ENCODE measurements at places on chromosomes 3 and 15. TPM values are rescaled to one million over a fixed set of nuclear protein-coding genes. Genes with fewer than 3 reads are reported as not detected.

Gene NIPA2
- 81.7 TPM for total RNA-seq

DNA sequence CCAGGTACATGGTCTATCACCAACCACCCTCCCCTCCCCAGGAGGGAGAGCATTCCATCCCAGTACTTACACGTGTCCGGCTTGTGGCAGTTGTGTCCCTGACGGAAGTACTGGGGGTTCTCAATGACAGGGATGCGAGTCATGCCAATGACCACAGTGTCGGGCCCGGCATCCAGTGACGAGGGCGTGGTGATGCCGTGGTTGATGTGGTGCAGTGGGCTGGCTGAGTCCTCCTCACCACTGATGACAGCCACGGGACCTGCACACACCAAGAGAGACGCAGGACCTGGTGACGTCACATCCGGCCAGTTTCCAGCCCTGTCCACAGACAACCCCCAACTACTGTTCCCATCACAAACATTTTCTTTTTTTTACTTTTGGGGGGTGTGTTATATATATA, 223.8 kb downstream of the NTRK3 start:
- no peak for DNase-seq
- no peaks in the 10 kb centered on the region for H3K36me3 ChIP-seq
- H3K27me3 ChIP-seq, result no peaks in the 10 kb centered on the region

DNA sequence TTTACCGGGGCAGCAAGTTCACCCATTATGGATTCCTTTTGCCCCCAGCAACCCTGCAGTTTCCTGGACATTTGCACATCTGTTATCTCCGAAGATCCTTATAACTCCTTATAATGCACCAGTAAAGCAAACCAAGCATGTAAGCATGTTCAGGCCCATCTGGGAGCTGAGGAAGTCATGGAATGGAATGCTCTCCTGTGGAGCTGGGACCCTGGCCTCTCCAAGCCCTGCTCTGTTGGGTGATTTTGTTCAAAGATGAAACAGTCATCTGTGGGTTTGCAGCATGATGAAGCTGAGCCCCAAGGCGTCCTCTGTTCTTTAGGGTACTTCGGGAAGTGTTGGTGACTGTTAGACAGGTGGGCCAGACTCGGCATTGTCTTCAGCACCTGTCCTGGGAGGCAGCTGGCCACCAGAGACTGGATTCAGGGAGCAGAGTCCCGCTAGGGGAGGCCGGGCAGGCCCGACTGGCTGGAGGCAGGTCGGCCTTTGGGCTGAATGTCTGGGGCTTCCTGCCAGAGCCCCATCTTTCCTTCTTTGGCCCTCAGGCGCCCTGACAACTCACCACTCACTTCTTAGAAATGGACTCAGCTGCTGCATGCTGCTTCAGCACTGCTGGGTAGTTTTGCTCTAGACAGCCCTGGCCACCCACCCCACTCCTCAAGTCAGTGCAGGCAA, 3.9 kb downstream of the DNAH1 start:
- H3K27ac ChIP-seq, result no peak overlapping the region
- H3K36me3 ChIP-seq, result no peaks in the 10 kb centered on the region
- peaks cover 14% of the 10 kb centered on the region for H3K27me3 ChIP-seq
- H3K4me3 ChIP-seq, result no peak overlapping the region
- no peak for DNase-seq

Gene RARRES1
- total RNA-seq, result 0.71 TPM

GRCh38 chr15:36469311-36469966, 110.0 kb upstream of the CDIN1 start:
- no peak for DNase-seq
- peaks cover 4% of the 10 kb centered on the region for H3K4me1 ChIP-seq
- no peaks in the 10 kb centered on the region for H3K36me3 ChIP-seq

All from H1 (cell line).